ENCODE measurements at places on chromosomes 4 and X.

DNA sequence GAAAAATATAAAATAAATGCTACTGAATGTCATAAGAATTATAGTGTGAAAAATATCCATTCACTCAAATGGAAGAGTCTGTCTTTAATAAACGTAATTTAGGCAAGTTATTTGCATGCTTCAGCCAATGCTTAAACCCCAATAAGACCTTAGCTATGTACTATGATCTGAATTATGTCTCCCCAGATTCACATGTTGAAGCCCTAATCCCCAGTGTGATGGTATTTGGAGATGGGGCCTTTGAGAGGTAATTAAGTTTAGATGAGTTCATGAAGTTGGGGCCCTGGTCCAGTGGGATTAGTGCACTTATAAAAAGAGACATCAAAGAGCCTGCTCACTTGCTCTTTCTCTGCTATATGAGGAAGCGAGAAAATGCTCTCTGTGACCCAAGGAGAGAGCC, 28.7 kb downstream of the SLC39A8 start:
- DNase-seq: no peak

DNA sequence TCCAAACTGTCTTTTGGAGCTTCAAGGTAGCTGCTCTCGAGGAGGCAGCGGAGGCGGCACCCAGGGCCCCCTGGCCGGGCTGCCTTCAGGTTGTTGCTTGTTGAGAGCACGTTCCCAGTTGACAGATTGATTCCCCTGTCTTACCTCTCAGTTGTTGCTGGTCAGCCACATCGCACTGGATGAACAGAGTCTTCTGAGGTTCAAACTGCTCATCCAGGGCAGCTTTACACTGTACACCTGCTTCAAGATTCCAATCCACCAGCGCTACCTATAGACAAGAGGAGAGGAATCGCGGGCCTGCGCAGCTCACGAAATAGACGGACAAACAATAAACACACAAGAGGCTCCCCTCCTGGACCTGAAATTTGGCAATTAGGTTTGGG, 497 bp downstream of the HPGD start:
- peak; percentile 8 for DNase-seq

- DNase-seq: no peak
These were observed 41.3 kb downstream of the MAGEB17 start for GRCh38 chrX:16208601-16209000.

- DNase-seq: peak; percentile 67
These were observed 56.0 kb downstream of the TMEM131L start for GRCh38 chr4:153521999-153522801.

- DNase-seq: no peak
These were observed 88.5 kb upstream of the ADRA2C start for GRCh38 chr4:3677748-3678070.

DNA sequence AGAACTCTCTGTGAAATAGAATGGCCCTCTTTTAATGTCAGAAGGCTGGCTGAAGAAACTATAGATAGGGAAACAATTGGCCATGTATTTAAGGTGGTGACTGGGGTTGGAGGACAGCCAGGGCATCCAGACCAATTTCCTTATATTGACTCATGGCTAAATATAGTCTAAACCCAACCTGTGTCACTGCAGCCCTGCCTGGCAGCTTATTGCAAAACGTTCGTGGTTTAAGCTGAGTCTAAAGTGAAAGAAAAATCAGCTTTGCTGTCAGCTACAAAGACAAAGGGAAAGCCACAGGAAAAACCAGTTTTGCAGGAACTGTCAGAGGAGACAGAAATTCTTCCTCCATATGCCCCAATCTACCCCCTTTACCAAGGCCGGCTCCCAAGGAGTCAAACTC, 902.8 kb upstream of the NDST4 start:
- DNase-seq: no peak

GRCh38 chr4:33090910-33091309, 2370.7 kb downstream of the PCDH7 start:
- no peak for DNase-seq

DNA sequence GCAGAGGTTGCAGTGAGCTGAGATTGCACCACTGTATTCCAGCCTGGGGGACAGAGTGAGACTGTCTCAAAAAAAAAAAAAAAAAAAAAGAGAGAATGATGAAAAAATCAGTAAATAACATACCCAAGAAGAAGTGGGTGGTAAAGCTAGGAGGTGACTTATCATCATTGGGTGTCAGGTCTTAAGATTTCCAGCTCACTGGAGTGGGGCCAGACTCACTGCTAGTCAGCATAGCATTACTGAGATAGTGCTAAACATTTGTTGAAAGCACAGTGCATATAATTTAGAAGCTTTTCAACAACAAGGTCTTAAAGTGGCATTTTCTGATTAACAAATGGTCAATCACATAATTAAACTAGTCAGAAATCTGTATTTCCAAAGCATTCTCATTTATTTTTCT, 221.8 kb upstream of the GYPA start:
- no peak for DNase-seq

- DNase-seq: no peak
These were observed 98.8 kb upstream of the IQCM start for GRCh38 chr4:149914119-149915115.

DNA sequence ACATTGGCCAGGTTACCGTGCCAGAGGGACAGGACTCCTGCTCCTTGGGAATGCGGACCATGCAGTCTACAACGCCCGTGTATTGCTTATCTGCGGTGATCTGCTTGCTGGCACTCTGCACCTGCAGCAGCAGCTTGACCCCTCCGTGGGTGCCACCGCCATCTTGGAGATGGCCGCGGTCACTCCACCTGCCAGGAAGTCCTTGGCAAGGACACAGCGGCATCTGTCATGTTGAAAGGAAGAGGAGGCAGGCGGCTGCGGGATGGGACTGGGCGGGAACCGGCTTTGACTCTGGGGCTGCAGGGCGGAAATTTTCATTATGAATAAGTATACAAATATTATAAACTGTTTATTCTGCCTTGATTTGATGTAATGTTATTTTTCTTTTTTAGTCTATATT, 63.4 kb downstream of the F11 start:
- no peak for DNase-seq

DNA sequence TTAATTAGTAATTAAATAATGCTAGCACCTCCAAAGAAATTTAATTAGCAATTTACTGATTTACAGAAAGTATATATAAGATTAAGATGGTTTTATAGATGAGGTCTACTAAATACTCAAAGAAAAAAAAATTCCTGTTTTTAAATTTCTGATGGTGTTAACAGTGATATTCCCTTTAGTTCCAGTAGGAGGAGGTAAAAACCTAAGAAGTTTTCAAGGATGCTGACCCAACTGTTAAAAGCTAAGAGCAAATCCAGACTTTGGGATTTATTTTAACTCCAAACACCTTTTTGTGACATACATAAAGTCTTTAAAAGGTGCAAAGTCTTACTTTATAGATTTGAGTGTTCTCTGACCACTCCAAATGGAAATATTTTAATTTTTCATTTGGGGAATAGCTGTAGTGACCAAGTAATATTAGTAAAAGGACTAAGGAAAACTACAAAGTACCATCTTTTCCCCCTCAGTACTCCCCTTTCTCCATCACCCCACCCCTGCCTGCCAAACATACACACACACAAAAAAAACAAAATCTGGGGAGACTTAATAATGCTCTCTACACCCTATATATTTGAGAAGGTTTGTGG, 34.2 kb upstream of the CSN1S1 start:
- no peak for DNase-seq

DNA sequence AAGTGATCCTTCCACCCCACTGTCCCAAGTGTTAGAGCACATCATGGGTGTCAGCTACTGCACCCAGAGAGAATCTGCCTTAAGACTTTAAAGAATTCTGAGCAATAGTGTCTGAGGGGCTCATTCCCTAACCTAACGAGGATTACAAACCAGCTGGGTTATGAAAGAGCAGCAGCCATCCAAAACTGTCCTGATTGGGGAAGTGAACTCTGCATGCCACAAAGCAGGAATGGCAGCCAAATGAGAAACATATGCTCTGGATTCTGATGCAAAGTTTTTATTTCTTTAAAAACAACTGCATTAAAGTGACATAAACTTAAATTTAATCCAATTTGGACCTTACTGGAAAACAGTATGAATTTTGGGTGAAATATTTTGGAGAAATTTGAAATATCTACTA, 103.2 kb downstream of the ANXA3 start:
- no peak for DNase-seq

- no peak for DNase-seq
These were observed 353.1 kb upstream of the BOD1L1 start for GRCh38 chr4:13980317-13981310.

DNA sequence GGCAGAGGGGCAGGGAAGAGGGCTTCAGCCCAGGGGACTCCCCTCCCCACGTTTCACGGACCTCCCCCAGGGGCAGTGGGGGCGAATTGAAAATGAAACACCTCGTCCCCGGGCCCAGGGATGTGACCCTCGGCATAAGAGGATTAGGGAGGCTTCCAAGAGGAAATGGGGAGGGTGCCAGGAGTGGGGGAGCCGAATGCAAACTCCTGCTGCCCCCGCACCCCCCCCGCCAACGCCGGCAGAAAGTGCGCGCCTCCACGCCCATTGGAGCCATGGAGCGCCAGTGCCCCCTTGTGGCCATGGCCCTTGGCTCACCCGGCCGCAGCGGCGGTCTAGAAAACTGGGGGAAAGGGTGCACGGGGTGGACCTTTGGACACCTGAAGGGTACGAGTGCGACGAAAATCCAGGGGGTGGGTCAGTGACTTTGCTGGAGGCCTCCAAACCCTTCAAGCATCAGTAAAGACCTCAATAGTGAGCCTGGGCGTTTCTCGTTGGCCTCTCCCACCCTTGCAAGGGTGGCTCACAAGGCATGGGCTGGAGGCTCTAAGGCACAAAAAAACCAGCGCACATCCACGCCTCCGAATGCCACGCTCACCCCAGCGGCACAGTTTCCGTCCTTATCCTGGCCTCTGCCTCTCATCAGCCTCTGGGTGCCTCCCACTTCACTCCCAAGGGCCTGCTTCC, 120.8 kb upstream of the PJA1 start:
- peak; percentile 40 for DNase-seq

DNA sequence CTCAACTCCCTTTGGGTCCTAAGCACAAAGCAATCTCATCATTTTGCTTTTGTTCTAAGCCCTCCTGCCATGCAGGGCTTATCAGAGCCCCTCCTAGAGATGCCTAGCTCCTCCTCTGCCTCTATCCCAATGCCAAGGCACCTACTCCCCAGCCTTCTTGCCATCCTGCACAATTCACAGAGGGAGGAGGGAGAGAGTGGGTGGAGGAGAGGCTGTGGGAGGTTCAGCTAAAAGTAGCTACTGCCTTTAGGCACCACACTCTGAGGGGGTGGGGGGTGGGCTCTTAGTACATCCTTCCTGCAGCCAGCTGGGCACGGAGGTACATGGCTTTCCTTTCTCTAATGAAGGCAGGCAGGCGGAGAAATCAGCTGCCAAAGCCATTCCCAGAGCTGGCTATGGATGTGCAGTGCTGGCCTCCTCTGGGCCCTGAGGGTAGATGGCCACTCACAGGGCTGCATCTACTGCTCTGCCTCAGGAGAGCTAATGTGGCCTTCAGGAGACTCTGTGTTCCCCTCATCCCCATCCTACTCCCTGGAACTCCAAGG, 40.1 kb downstream of the ARHGEF9 start:
- no peak for DNase-seq

DNA sequence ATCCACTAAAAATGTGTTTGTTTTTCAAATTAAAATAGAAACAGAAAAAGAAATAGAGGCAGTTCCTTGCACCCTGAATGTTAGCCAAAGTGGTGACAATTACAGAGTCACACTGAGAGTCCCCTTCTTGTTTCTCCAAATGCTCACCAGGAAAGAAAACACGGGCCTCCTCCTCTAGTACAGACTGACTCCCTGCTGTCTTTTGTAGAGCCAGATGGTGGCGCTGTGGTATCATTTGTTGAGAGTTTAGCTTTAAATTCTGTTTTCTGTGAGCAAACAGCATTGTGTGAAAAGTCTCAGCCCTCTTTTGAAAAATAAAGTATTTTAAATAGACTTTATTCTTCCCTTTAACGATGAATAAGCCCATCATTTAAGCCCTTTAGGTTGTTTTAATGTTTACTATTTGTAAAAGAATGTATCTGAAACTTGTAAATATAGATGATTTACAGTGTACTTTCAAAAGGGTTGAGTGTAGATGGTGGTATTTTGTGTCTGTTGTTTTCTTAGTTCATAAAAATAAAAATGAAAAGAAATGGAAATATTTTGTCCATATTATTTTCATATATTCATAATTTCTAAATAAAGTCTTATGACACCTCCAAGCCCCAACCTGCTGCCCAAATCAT, 36.9 kb upstream of the ATOH1 start:
- DNase-seq: no peak

- no peak for DNase-seq
These were observed 22.6 kb downstream of the RELL1 start for GRCh38 chr4:37663552-37663951.

DNA sequence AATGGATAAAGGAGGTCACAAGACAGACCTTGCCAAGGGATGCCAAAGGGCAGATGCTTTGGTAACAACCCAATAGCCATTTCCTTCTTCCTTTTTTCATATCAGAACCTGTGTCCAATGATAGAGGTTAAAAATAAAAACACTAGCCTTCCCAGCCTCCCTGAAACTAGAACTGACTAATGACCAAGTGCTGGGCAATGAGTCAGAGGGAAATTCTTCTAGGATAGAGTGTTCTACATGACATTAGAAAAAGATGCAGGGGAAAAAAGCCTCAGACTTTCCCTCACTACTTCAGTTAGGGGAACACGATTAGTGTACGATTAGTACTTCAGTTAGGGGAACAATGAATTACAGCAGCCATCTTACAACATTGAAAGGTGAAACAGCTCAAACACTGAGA, 29.3 kb upstream of the FAM47C start:
- no peak for DNase-seq

- DNase-seq: no peak
These were observed 281.1 kb downstream of the NKX6-1 start for GRCh38 chr4:84218031-84218430.

DNA sequence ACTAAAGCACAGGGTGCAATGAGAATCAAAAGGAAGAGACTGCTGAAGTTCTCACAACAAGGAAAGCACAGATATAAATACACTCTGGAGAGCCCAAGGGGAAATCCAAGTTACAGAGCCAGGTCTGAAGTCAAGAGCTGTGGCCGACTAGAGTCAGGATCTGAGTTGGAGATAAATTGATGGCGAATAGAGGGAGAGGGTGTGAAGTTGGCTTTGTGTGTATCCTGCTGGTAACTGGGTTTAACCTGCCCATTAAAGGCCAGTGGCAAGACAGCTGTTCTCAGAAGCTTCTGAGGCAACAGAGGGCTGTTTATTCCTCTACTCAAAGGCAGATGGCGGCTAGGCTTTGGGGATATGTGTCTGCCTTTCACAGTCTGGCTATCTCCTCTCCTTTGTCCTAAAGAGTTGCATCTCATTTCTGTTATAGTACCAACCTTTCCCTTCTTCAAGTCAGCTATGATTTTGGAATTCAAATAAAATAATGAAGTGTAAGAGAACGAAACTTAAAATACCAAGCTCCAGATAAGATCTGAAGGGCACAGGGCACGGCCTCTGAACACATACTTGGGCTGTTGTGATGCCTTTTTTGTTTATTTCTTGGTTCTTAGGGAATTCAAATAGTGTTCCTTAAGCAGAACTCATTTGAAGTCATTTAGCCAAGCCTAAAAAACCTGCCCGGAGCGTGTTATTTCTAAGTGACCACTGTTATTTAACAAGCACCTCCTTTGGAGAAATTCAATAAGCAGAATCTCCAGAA, 142.1 kb downstream of the APBB2 start:
- DNase-seq: no peak
